ENCODE measurements at places on chromosomes 12 and 14.

- no peaks in the 10 kb centered on the region for H3K36me3 ChIP-seq
- no peaks in the 10 kb centered on the region for H3K4me1 ChIP-seq
- H3K4me3 ChIP-seq, result no peak overlapping the region
- H3K27ac ChIP-seq, result no peak overlapping the region
- DNase-seq, result no peak
Measured at GRCh38 chr12:65293735-65294134, 15.3 kb downstream of the MSRB3 start.

DNA sequence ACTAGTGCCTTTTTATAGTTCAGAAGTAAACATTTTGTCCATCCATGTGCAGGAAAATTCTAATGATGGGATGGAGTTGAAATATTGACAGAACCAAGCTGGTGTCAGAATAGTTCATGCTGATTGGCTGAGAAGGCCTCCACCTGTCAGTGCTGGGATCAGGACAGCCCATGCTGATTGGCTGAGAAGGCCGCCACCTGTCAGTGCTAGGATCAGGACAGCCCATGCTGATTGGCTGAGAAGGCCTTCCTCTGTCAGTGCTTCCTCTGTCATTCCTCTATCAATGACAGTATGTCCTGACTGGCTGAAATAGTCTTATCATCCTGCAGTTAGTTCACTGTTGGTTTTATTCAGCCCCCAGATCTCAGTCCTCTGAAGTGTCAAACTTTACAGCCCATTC, 95.7 kb downstream of the PPP2R5C start:
- H3K4me3 ChIP-seq, result no peak overlapping the region
- no peak overlapping the region for H3K27ac ChIP-seq
- H3K4me1 ChIP-seq, result peaks cover 5% of the 10 kb centered on the region
- no peak for DNase-seq
- no peaks in the 10 kb centered on the region for H3K27me3 ChIP-seq
- H3K36me3 ChIP-seq, result peaks cover 13% of the 10 kb centered on the region

DNA sequence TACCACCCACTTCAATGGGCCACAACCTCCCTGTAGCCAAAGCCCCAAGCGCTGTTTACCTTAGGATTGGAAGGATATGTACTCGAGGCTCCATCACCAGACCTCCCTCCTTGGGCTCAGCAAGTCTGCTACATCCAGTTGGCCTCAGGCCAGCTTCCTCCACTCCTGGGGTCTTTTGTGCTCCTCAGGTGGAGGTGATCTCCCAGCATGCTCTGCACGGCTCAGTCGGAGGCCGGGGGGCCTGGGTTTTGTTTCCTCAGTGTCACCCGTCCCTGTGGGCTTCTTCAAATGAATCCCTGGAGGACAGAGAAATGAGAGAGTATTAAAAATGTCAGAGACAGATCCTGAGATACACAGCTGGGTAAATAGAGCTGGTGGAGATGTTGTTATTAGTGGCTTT, 723.1 kb upstream of the TBX3 start:
- H3K27ac ChIP-seq, result no peak overlapping the region
- H3K4me1 ChIP-seq, result peaks cover 22% of the 10 kb centered on the region
- no peaks in the 10 kb centered on the region for H3K36me3 ChIP-seq
- H3K4me3 ChIP-seq, result no peak overlapping the region
- no peaks in the 10 kb centered on the region for H3K27me3 ChIP-seq
- DNase-seq, result no peak

DNA sequence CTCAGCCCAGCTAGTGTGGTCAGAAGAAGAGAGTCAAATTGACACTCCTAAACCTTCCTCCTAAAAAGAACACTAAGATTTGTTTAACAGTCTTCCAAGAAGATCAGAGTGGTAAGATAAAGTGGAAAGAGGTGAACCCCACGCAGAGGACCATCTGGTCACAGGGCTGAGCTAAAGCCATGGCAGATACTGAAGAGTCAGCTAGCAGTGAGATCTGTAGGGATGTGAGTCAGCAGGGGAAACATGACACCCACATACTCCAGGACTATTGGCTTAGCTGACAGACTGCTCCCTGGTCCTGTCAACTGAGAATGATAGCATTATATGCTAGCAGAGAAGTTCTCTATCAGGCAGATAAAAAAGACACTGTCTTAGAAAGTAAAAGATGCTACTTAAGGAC, 269.4 kb upstream of the ALG10 start:
- H3K4me1 ChIP-seq, result no peaks in the 10 kb centered on the region
- H3K36me3 ChIP-seq, result no peaks in the 10 kb centered on the region
- no peak overlapping the region for H3K4me3 ChIP-seq
- DNase-seq, result no peak
- no peaks in the 10 kb centered on the region for H3K27me3 ChIP-seq

DNA sequence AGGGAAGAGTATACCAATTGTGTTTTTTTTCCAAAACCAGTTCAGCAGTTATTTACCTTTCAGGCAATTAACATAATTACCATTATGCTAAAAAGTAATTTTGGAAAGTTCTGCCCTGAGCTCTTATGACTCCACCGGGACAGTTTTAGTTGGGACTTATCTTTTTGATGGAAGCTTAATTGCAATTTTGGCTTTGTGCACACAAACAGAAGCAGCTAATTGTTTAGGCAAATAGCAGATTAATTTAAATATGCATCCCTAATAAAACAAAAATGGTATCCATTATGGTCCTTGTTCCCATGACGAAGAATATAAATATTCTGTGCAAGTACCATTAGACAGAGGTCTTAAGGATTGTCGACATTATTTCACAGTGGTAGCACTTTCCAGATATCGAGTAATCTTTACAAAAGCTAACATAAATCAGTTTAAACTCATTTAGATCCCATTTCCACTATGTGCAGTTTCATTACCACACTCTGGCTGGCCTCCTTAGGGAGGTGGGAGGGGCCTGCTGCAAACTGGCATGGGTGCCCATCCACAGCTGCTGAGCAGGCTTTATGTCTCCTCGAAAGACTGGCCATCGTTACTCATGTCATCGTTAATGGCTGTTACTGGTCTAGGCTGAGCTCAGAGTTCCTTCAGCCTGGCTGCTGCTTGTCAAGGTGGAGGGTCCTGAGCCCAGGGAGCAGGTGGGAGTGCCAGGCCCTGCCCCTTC, 68.2 kb downstream of the FBXW8 start:
- peak overlapping the region; percentile 29 for H3K27ac ChIP-seq
- 0 out of 2 replicates have a peak, but pooled peaks cover 3% of the 10 kb centered on the region for H3K36me3 ChIP-seq

DNA sequence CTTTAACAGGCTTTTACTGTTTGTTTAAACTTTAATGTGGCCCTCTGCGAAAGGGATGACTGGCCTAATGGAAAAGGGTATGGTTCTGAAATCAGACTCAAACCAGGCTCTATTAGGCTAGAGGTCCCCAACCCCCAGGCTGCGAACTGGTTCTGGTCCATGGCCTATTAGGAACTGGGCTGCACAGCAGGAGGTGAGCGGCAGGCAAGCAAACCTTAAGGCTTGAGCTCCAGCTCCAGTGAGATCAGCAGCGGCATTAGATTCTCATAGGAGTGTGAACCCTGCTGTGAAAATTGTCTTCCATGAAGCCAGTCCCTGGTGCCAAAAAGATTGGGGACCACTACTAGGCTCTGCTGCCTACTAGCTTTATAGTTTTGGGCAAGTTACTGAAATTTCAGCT, 11.1 kb downstream of the GALNT4 start:
- H3K27ac ChIP-seq, result no peak overlapping the region
- H3K36me3 ChIP-seq, result no peaks in the 10 kb centered on the region
- no peak overlapping the region for H3K4me3 ChIP-seq
- H3K27me3 ChIP-seq, result no peaks in the 10 kb centered on the region

Data from GM23248 (cell line).